ENCODE measurements at places on chromosomes 16 and 17.

DNA sequence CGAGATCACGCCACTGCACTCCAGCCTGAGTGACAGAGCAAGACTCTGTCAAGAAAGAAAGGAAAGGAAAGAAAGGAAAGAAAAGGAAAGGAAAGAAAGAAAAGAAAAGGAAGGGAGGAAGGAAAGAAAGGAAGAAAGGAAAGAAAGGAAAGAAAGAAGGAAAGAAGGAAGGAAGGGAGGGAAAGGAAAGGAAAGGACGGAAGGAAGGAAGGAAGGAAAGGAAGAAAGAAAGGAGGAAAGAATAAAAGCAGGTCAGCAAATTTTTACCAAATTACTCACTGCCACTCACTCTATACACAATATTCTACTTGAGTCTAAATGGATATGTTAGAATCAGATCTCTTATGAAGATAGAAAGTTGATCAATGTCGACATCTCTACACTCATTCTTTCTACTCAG, 49.8 kb downstream of the RND2 start:
- H3K4me1 ChIP-seq: no peaks in the 10 kb centered on the region
- H3K4me3 ChIP-seq: no peak overlapping the region
- no peaks in the 10 kb centered on the region for H3K36me3 ChIP-seq
- DNase-seq: no peak

DNA sequence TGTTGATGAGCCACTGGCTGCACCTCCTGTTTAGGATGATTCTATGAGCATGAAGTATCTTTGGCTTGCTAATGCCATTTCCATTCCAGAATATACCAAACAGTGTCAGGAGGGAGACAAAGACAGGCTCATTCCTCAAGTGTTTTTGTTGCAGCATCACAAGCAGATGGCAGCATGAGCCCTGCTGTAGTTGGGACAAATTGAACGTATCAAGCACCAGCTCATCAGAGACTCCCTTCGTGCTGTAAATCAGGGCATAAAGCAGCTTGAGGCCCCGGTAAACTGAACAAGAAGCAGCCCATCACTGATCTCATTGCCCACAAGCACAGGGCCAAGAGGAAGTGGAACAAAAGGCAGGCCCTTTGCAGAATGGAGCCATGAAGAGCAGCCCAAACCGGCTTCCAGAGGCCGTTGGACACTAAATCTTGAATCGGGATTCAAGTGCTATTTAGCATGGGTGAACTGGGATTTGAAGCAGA, 45.9 kb upstream of the HS3ST3A1 start:
- H3K4me3 ChIP-seq: no peak overlapping the region
- H3K27ac ChIP-seq: no peak overlapping the region
- no peaks in the 10 kb centered on the region for H3K4me1 ChIP-seq
- DNase-seq: no peak

DNA sequence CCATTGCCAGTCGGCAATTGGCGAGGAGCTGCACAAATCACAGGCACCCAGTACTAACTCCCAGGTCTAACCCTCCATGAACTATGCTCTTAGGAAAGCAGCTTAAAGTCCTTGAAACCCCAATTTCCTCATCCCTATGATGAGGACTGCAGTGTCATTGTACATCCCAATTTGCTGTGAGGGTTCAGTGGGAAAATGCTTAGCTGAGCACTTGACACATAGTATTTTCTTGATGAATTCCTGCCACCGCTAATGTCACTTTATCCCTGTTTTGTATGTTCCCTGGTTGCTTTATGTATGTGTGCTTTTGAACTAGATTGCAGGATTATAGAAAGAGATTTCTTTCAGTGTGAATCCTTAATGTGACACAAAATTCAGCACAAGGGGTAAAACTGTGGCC, 161.5 kb upstream of the RBFOX1 start:
- H3K36me3 ChIP-seq: no peaks in the 10 kb centered on the region
- H3K27ac ChIP-seq: no peak overlapping the region
- H3K4me1 ChIP-seq: no peaks in the 10 kb centered on the region
- DNase-seq: no peak
- no peaks in the 10 kb centered on the region for H3K27me3 ChIP-seq

DNA sequence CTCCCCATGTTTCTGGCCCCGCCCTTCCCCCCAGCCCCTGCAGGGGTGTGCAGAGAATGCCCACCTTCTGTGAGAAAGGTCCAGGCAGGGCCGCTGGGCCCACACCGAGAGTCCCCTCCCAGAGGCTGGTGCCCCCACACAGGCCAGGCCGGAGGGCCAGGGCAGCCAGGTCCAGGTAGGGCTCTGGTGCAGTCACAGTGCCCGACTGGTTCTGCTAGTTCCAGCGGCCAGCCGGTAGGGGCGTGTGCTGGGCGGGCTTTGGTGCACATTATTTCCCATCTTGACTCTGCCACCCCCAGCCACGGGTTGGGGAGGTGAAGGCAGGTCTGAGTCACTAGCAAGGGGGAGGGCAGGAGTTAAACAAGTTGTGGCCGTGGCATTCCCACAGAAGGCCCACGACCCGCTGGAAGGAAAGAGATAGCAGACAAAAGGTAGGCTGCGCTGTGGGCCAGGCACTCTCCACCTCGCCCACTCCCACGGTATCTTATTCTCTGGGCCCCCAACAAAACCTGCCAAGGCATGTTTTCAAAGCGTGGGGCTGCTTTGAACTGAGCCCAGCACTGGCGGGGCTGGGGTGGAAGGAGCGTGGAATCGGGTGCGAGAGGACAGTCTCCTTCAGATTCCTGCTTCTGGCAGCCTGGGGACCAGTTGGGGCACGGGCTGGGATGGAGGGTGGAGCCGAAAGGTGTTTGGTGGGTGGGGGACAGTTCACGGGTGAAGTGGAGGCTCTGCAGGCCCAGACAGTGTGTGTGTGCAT, 1.9 kb downstream of the EPN3 start:
- DNase-seq: no peak
- no peak overlapping the region for H3K4me3 ChIP-seq
- peaks cover 6% of the 10 kb centered on the region for H3K27me3 ChIP-seq
- H3K27ac ChIP-seq: no peak overlapping the region

GRCh38 chr16:30996324-30996984, 11.4 kb downstream of the HSD3B7 start:
- H3K27ac ChIP-seq: peak overlapping the region; percentile 62
- peak overlapping the region; percentile 77 for H3K4me3 ChIP-seq
- no peaks in the 10 kb centered on the region for H3K27me3 ChIP-seq
- peaks cover 7% of the 10 kb centered on the region for H3K4me1 ChIP-seq

DNA sequence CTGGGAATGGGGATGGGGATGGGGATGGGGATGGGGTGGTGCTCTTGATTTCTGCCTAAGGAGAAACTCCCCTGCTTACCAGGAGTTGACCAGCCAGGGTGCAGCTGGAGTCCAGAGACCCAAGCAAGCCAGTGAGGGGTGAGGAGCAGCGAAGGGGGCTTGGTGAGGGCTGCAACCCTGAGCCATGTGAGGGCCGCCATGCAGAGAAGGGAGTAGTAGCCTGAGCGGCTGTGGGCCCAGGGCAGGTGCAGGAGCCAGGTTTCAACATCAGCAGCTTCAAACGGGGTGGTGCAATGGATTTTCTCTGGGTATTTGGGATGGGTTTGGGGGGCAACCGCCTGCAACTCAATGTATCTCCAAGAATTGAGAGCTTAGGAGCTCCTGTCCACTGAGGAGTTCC, 35.2 kb downstream of the COX4I1 start:
- H3K27ac ChIP-seq: no peak overlapping the region
- H3K4me1 ChIP-seq: no peaks in the 10 kb centered on the region
- no peaks in the 10 kb centered on the region for H3K36me3 ChIP-seq

DNA sequence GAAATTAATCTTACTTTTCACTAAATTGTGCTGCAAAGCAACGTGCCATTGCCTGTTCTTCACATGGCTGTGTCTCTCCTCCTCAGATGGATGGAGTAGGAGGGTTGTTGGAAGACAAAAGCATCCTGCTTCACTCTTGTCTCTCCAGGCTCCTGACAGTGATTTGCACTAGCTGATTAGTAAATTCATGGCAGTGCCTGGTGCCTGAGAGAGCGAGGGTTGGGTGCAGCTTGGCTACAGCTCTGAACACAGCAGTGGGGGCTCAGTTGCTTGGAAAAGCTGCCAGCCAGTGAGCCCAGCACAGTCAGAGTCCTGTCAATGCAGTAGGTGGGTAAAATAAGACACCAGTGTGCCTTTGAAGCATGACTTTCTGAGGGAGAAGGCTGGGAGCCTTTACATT, 37.4 kb downstream of the CDH13 start:
- H3K27ac ChIP-seq: no peak overlapping the region
- no peak overlapping the region for H3K4me3 ChIP-seq
- DNase-seq: no peak
- no peaks in the 10 kb centered on the region for H3K4me1 ChIP-seq
- H3K27me3 ChIP-seq: no peaks in the 10 kb centered on the region
- H3K36me3 ChIP-seq: no peaks in the 10 kb centered on the region

GRCh38 chr17:40509626-40510327, 8.4 kb upstream of the TNS4 start:
- no peak overlapping the region for H3K4me3 ChIP-seq
- no peaks in the 10 kb centered on the region for H3K4me1 ChIP-seq
- no peak overlapping the region for H3K27ac ChIP-seq

DNA sequence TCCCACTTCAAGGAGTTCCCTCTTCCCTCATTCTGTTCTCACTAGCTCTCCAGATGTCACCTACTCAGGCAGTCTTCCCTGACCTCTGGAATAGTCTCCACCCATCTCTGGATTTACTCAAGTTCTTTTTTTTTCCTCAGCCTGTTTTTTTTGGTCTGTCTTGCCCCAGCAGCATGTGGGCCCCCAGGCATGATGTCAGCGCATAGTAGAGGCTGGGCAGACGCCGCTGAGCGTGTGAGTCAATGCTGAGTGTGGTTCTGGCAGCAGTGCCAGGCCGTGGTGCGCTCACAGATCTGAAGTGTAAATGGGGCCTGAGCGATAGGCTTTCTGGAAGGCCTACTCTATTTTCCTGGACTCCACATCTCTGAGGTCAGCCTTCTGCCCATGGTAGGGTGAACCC, 2.7 kb upstream of the KCNJ18 start:
- H3K27ac ChIP-seq: no peak overlapping the region
- no peaks in the 10 kb centered on the region for H3K4me1 ChIP-seq
- DNase-seq: peak; percentile 38
- H3K27me3 ChIP-seq: no peaks in the 10 kb centered on the region
- no peak overlapping the region for H3K4me3 ChIP-seq

GRCh38 chr16:88455610-88456355, 2.7 kb downstream of the ZFPM1 start:
- no peaks in the 10 kb centered on the region for H3K27me3 ChIP-seq
- no peaks in the 10 kb centered on the region for H3K36me3 ChIP-seq
- peak overlapping the region; percentile 73 for H3K4me3 ChIP-seq
- peaks cover 34% of the 10 kb centered on the region for H3K4me1 ChIP-seq

- peaks cover 83% of the 10 kb centered on the region for H3K36me3 ChIP-seq
- H3K27ac ChIP-seq: no peak overlapping the region
- H3K27me3 ChIP-seq: no peaks in the 10 kb centered on the region
- no peaks in the 10 kb centered on the region for H3K4me1 ChIP-seq
Measured at GRCh38 chr17:42584880-42585279, 7.4 kb upstream of the PSMC3IP start.

- no peaks in the 10 kb centered on the region for H3K27me3 ChIP-seq
- H3K4me1 ChIP-seq: no peaks in the 10 kb centered on the region
- H3K36me3 ChIP-seq: no peaks in the 10 kb centered on the region
- H3K27ac ChIP-seq: no peak overlapping the region
- DNase-seq: no peak
- no peak overlapping the region for H3K4me3 ChIP-seq
Measured at GRCh38 chr16:22109258-22109898, 17.0 kb downstream of the VWA3A start.

DNA sequence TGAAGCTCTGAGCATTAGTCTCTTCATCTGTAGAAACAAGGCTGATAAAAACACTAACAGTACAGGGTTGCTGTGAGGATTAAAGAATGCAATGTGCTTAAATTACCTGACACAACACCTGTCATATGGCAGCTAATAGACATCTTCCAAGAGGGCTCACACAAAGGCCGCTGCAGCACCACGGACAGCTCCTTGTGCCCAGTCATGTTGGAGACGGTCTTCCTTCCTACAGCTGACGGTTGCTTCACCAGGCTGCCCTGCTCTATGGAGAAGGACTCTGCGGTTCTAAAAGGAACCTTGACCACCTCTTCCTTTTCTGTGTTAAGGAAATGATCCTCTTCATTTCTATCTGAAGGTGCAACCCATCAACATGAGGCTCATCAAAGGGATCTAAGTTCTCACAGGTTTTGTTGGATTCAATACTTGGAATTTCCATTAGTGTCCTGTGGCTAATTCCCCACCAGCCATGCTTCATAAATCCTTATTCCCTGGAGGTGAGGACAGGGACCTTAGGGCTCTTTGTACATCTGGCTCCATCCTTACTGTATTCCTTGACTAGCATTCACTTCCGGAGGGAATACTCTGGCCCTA, 138.9 kb upstream of the CES5A start:
- no peaks in the 10 kb centered on the region for H3K36me3 ChIP-seq
- no peaks in the 10 kb centered on the region for H3K27me3 ChIP-seq
- no peak overlapping the region for H3K4me3 ChIP-seq

- DNase-seq: no peak
- H3K27ac ChIP-seq: no peak overlapping the region
- H3K36me3 ChIP-seq: no peaks in the 10 kb centered on the region
Measured at GRCh38 chr16:65278874-65279273, 157.0 kb upstream of the CDH11 start.

DNA sequence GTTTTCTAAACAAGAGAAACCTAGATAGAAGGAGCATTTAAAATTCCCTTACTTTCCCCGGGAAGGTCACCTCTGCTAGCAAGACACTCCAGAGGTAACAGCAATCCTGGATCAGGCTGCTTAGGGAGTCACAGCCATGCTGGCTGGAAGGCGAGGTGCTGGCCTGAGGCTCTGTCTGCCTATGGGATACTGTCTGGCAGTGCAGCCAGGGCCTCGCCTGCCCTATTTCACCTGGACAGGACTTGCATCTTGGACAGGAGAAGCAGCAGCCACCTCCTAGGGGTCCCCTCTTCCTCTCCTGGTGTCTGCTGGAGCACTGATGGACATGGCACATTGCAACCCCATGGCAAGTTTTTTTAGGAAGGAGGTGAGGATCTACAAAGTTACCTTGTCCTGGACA, 15.1 kb downstream of the FA2H start:
- H3K27ac ChIP-seq: no peak overlapping the region
- DNase-seq: no peak
- no peak overlapping the region for H3K4me3 ChIP-seq
- H3K36me3 ChIP-seq: no peaks in the 10 kb centered on the region
- no peaks in the 10 kb centered on the region for H3K27me3 ChIP-seq
- no peaks in the 10 kb centered on the region for H3K4me1 ChIP-seq

DNA sequence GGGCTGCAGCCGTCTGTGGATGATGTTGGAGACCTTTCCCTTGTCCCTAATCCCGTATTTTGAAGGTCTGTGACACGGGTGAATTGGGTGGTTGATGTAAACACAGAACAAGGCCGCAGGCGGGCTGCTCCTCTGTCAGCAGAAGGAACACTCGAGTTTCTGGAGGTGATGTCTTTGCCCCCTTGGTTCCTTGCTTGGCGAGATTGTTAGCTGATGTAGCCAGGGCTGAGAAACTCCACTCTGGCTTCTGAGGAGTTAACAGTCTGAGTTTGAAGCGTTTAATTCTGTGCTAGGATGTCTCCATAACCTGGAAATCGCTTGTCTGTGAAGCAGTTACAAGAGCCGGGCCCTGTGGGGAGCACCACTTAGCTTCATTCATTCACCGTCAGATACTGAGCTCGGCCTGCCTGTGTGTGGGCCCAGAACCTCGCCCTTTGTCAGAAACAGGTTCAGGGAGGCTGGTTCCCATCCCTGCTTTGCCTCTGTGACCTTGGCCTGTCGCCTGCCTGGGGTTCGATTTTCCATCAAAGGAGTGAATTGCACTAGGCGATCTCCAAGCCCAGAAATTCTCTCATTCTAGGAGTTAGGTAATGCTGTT, 1.3 kb downstream of the MAPK8IP3 start:
- no peak for DNase-seq
- no peaks in the 10 kb centered on the region for H3K36me3 ChIP-seq
- peak overlapping the region; percentile 55 for H3K27ac ChIP-seq
- H3K4me3 ChIP-seq: peak overlapping the region; percentile 81
- no peaks in the 10 kb centered on the region for H3K27me3 ChIP-seq

- H3K27ac ChIP-seq: no peak overlapping the region
- H3K36me3 ChIP-seq: no peaks in the 10 kb centered on the region
- no peaks in the 10 kb centered on the region for H3K27me3 ChIP-seq
- H3K4me1 ChIP-seq: peaks cover 52% of the 10 kb centered on the region
Measured at GRCh38 chr17:81431545-81432482, 36.6 kb downstream of the BAHCC1 start.

Measured in thoracic aorta (tissue), 2 donors.